ENCODE measurements at places on chromosomes 3 and 15.

GRCh38 chr3:106510206-106510605 lies 641.4 kb upstream of the CBLB start:
- no peak for DNase-seq

GRCh38 chr15:44775953-44776352 lies 39.6 kb downstream of the TRIM69 start:
- DNase-seq: no peak

- no peak for DNase-seq
These were observed 6.3 kb downstream of the HTR3D start for GRCh38 chr3:184037816-184038215.

- no peak for DNase-seq
These were observed 209.7 kb downstream of the WDR72 start for GRCh38 chr15:53549697-53550305.

DNA sequence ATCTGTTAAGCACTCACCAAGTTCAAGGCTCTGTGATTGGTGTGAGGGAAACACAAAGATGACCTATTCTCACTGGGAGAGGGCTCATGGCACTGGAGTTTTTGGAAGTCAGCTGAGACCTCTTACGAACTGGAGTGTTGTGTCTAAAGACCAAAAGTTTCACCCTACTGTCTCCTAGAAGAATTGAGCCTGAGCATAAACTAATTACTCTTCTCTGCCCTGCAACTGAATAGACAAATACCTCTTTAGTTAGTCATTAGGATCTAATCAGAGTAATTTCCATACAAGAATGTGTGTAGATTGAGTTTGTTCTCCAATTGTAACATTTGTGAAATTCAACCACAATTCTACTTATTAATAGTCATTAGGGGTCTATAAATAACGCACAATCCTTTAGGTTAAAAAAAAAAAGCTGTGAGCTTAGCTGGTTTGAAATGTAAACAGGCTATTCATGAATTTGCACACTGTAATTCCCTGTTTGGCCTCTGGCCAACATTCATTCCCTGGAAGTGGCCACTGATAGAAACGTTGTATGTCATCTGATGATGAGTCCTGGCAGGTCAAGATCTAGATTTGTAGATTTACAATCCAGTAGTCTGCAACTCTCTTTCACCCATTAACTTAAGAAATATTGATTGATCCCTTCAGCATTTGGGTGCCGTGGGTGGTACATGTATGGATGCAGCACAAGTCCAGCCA lies 76.8 kb upstream of the SOX14 start:
- no peak for DNase-seq

DNA sequence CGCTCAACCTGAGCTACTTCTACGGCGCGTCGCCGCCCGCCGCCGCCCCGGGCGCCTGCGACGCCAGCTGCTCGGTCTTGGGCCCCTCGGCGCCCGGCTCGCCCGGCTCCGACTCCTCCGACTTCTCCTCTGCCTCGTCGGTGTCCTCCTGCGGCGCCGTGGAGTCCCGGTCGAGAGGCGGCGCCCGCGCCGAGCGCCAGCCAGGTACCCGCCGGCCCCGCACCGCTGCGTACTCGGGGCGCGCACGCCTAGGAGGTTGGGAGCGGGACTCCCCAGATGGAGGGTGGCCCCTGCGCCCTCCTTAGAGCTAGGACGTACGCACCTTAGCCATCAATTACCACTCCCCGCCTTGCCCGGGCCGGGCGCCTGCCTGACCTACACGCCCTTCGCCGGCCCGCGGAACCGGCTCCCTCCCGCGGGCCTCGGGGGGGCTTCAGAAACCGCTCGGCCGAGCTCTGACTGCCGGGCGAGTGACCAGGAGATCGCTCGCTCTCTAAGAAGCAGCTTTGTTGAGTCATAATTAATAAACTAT lies 466 bp downstream of the NFKBIZ start:
- peak; percentile 82 for DNase-seq

- DNase-seq: no peak
These were observed 38.6 kb downstream of the CCDC80 start for GRCh38 chr3:112602217-112602838.

- no peak for DNase-seq
These were observed 31.4 kb upstream of the ZBTB38 start for GRCh38 chr3:141336672-141337522.

GRCh38 chr15:25694239-25694584 lies 168.9 kb downstream of the ATP10A start:
- DNase-seq: peak; percentile 44

GRCh38 chr3:12158387-12159226 lies at the start of gene TIMP4:
TIMP4 (minus strand) TSS chr3:12158912; CDS start chr3:12158840, 72 bp downstream.
- DNase-seq: no peak

DNA sequence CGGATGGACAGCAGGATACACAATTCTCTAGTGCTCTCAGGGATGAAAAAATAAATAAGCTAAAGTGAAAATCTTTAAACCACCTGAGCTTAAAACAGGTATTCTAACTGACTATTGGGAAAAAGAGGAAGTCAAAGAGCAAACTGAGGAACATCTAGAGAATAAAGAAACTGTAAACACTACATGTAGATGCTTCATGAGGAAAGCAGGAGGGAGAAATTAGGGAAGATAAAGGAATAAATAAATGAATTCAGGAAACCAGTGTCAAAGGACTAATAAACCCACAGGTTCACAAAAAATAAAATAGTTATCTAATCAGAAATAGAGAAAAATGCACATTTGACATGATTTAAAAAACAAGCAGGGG lies 525 bp upstream of the MCCC1 start:
- DNase-seq: no peak
